Cortex of kidney (tissue), 1 donor: ENCODE measurements at places on chromosomes 11 and 22.

DNA sequence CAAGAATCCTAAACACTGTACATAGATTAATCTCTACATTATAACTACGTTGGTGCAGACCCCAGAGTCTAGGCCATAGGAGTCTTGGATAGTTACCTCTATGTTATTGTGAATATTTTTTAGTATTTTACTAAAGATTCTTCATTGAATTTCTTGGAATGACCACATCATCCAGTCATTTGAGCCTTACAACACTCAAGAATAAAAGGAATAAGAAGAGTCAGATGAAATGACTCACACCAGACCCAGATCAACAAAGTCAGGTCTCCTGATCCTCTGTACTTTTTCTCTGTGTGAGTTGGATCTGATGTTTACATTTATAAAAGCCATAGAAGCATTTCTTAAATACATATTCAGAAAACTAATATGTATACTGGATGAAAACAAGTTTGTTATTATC lies 179.2 kb upstream of the ARHGAP20 start:
- no peak for DNase-seq

- no peak for DNase-seq
Measured at GRCh38 chr22:50694099-50694605, 21.5 kb downstream of the SHANK3 start.

DNA sequence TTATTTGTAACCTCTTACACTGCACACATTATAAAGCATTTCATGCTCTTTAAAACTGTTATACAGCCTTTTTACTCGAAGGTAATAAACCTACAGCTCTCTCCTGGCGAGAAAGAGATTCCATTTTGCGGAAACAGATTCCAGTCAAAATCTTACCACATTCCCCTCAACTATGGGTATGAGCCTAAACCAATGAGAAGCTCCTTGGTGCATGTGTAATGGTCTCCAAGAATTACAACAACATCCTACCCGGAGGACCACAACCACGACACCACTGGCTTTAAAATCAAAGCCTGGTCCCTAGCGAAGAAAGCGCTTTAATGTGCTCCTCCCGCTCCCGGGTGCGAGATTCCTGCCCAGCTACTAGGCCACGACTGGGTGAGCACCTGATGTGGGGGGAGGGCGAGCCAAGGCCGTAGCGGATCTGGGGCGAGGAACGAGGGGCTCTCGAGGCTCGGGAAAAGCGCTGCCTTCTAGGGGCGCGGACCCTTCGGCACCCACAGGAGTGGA lies 821 bp downstream of the CELF1 start:
- DNase-seq = no peak

DNA sequence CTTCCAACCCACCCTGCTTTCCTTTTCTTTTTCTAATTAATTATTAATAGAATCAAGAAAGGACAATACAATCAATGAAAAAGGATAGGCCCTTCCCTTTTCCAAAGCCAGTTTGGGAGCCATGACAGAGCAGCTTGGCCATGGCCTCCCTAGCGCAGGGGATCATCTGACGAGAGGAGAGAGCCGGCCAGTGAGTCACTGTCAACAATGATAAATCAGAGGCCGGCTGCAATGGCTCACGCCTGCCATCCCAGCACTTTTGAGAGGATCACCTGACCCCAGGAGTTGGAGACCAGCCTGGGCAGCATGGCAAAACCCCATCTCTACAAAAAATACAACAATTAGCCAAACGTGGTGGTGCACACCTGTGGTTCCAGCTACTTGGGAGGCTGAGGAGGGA lies 27.5 kb upstream of the KRTAP5-7 start:
- DNase-seq = no peak

- no peak for DNase-seq
Measured at GRCh38 chr11:59810911-59811259, 307 bp upstream of the MRPL16 start.

DNA sequence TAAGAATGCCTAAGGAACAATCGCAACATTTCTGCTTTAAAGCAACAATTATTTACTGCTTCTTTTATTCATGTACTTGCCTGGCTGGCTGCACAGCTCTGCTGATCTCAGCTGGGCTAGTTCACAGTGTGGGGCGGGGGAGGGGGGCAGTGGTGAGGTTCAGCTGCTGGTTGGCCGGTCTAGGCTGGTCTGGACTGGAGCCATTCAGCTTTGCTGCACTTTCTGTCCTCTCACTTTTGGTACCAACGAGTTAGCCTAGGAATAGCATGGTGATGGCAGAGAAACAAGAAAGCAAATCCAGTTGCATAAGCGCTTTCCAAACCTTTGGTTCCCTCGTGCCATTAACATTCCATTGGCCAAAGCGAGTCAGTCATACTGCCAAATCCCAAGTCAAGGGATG lies 16.0 kb upstream of the MIF start:
- DNase-seq = no peak

GRCh38 chr11:12809864-12810567 lies 135.8 kb downstream of the TEAD1 start:
- DNase-seq = no peak

DNA sequence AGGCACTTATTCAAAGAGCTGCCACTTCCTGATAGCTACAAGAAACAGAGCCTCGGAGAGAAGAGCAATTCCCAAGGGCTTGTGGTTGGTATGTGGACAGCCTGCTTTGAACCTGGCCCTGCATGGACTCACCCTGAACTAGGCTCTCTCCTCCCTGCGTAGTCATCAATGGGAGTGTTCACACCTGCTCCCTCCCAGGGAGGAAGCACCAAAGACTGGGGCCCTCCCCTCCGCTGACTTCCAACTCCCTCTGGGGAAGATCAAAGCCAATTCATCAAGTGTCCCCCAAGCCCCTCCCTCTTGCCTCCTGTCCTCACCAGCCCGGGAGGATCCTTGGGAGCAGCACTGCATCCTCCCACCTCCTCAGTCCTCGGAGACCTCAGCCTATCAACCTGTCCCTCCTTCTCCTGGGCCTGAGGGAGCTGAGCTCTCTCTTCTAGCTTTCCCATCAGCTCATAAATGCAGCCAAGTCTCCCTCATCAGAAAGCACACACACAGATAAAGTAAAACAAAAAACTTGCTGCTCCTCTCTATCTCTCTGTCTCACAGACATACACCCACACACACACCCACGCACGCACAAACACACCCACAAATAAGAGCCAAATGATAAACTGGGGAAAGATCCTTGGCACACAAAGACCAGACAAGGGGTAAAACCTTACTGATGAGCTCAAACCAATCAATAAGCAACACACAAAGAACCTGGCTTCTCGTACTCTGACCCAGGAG lies 3.3 kb downstream of the A4GALT start:
- no peak for DNase-seq

- DNase-seq = no peak
Measured at GRCh38 chr11:61534025-61534932, 25.7 kb downstream of the LRRC10B start.

DNA sequence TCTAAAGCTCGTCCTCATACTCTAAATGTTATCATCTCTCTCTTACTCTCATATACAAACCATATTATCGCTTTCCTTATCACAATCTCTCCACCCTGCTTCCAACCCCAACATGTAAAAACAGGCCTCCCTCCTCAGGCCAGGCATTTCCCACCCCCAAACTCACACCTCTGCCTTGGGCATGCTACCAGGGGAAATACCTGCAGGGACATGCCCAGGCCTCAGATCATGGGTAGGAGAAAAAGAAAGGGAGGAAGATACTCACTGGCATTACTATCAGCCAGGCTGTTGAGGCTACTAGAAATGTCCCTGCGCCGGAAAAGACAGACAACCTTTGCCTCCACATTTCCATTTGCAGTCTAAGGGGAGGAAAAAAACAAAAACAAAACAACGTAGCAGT lies 1.8 kb downstream of the MTA2 start:
- DNase-seq = no peak

DNA sequence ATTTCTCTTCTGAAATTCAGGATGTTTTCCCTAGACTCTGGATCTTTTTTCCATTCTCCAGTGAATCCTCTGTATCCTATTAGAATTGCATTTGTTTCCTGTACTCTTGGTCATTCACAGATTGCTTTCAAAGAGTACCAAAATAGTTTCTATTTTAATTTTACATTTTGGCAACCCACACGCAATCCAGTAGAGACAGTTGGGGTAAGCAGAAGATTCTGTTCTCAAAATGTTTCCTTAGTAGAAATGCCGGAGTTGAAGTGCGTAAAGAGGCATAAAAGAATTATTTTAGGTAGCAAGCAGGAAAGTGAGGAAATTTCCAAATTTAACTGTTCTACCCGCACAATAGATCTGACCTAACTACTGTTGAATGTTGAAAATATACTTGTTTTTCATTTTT lies 842.4 kb downstream of the LUZP2 start:
- DNase-seq = no peak
